Nucleus accumbens (tissue), 56 donors: ENCODE measurements at places on chromosomes 1 and 21.

DNA sequence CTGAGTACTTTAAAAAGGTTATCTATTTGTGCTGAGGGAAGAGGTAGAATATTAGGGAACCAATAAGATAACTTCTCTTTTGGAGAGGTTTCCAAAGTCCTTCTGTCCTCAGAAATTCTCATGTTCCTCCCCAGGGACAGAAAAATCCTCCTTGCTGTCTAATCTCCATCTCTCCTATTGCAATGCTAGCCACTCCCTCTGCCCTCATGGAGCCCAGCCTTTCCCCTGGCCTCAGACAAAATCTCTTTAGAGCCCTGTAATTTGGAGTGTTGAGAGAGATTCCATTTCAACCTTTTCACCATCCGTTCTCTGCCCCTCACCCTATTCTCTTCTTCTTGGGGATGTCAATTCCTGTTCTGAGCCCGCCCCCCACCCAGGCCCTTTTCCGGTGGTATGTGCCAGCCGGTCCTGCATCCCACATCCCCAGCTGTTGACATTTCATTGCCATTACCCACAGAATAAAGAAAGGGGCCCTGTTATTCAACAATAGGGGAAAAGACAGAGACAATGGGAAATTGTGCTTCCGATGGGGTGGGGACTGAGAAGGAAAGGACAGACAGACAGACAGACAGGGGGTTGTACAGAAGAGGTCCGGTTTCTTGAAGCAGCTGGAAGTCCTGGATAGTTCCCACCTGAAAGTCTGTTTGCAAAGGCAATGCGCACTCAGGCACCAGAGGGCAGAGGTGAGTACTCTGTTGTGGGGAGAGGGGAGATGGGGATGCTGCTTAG lies at the start of gene HAPLN2:
HAPLN2 (plus strand) TSS at position 563 of the 729 bp plus-strand sequence. CDS start 4,076 bp downstream, outside the sequence.
- DNase-seq = peak; percentile 79

- no peak for DNase-seq
Observed at GRCh38 chr1:162177126-162177525, 107.6 kb downstream of the NOS1AP start.

DNA sequence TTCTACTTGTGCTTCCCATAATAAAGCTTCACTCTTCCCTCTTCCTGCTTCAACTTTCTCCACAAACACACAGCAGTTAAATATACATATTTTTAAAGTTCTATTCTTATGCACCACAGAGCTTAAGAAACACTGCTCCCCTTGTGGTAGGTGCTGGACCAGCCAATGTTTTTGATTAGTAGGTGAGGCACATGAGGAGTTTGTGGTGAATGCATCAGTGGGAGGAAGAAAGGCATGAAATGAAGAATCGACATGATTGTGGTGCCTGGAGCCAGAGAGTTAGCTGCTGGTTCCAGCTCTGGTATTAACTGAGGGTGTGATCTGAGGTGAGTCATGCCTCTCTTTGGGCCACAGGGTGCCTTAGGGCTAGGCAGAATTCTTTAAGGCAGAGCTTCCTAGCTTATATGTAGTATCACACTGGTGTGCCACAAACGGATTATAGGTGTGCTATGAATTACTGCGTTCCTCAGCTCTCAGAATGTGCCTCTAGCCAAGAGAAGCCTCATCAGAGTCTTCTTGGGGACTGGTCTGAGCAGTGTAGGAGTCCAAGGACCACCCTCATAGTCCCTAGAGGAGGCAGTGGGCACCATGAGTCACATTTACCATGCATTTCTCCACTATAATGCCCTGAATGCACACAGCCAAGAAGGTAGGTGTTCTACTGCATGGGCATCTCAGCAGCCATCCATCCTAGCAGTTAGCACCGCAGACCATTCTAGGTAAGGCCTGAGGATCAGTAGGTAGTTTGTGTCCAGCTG lies 97.4 kb upstream of the SGIP1 start:
- DNase-seq = no peak

DNA sequence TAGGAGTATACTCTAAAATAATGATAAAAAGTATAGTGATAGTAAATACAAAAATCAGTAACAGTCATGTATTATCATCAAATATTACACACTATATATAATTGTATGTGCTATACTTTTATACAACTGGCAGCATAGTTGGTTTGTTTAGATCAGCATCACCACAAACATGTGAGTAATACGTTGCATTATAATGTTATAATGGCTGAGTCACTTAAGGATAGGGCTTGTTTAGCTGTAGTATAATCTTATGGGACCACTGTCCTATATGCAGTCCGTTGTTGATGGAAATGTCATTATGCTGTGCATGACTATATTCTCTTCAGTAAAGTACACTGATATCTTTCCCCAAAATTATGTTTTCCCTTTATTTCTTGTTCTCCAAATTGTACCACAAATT lies 92.8 kb downstream of the LYPLAL1 start:
- no peak for DNase-seq

DNA sequence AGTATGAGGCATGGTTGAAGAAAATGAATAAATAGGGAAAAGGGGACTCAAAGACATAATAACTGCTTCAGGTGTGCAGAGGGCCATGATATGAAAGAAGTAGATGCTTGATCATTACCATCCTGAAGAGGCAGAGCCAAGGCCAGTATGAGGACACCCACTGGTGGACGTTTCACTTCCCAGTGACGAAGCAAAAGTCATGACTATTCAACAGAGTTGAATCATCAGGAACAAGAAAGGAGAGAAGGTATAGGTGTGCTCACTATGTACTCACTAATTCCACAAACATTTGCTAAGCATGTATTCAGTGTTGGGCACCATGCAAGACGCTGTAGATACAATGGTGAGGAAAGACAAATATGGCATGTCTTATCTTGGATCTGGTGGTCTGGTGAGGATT lies 319.2 kb upstream of the RUNX1 start:
- no peak for DNase-seq

DNA sequence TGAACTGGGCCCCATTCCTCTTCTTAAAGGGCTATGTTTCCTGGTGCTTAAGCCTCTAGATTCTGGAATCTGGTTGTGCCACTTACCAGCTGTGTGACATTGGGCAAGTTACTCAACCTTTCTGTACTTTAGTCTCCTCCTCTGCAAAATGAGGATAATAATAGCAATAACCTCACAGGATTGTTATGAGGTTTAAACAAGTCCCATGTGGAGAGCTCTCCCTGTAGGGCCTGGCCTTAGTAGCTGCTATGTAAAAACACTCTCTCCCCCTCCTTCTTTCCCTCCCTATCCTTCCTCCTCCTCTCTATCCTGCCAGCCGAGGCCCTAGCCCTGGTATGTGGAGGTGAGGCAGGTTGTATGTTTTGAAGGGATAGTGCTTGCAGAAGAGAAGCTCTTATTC lies 8.2 kb upstream of the PEAR1 start:
- no peak for DNase-seq

GRCh38 chr1:227943381-227944089 lies 4.2 kb downstream of the WNT9A start:
- DNase-seq = no peak

DNA sequence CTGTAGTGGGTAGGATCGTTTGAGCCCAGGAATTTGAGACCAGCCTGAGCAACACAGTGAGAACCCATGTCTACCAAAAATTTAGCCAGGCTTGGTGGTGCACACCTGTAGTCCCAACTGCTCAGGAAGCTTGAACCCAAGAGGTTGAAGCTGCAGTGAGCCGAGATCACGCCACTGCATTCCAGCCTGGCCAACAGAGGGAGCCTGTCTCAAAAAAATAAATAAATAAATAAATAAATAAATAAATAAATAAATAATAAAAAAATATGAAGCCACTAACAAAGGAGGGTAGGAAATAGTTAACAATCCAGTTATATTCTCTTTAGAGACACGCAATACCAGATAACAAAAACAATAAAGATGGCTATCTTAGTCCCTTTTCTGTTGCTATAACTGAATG lies 11.9 kb upstream of the CBR3 start:
- DNase-seq = no peak

DNA sequence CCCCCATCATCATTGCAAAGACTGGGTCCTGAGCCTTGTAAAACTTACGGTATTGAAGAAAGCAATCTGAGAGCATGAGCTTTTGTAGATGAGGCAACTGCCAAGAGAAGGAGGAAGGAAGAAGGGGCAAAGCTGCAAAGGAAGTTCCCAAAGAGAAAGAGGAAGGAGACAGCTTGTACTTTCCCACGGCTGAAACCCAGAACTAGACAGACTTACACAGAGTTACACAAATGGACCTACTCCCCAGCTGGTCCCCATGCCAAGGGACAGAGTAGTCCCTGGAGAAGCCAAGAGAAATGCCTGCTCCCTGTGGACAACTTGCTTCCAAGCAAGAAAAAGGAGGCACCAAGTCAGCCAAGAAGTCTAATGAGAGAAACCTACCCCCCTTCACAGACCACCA lies 22.6 kb downstream of the SLC5A9 start:
- no peak for DNase-seq

DNA sequence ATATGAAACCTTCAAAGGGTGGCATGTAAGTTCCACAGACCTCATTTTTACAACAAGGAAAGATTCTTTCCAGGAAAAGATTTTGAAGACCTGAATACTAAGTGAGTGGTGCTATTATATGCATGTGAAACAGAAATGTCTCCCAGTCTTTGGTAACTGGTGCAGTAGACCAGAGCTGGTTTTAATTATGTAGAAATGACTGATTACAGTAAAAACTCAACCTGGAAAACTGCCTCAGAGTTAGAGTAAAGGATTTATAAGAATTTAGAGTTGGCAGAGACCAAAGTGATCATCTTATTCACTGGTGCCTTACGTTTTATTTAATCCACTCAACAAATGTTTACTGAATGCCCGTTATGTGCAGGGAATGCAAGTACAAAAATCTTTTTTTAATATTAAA lies 30.2 kb upstream of the LRRC8D start:
- DNase-seq = no peak

- DNase-seq = no peak
Observed at GRCh38 chr1:101290922-101291561, 54.2 kb downstream of the S1PR1 start.

GRCh38 chr21:45393021-45393420 lies 11.9 kb upstream of the COL18A1 start:
- DNase-seq = no peak

DNA sequence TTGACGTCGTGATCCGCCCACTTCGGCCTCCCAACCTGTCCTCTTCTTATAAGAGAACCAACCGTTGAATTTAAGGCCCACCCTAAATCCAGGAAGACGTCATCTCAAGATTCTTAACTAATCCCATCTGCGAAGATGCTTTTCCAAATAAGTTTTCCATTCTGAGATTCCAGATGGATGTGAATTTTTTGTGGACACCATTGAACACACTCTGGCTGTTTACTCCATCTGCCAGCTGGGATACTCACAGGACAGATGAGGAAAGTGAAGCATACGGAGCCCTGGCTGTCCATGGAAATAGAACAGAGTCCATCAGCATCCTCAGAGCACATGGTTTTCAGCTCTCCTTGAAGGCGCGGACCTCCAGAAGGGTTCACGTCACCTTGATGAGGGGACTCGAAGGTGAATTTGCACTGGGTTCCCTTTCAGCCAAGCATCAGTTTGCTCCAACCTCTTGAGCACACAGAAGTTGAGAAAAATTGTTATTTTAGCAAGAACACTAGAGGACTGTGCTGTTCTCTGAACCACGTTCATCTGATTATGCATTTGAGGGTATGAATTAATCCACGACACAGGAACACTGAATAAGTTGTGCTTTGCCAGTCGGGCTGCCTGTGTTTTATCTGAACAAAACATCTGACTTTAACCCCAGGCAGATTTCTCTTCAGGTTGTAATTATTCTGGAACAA lies 68.6 kb downstream of the KAZN start:
- no peak for DNase-seq

DNA sequence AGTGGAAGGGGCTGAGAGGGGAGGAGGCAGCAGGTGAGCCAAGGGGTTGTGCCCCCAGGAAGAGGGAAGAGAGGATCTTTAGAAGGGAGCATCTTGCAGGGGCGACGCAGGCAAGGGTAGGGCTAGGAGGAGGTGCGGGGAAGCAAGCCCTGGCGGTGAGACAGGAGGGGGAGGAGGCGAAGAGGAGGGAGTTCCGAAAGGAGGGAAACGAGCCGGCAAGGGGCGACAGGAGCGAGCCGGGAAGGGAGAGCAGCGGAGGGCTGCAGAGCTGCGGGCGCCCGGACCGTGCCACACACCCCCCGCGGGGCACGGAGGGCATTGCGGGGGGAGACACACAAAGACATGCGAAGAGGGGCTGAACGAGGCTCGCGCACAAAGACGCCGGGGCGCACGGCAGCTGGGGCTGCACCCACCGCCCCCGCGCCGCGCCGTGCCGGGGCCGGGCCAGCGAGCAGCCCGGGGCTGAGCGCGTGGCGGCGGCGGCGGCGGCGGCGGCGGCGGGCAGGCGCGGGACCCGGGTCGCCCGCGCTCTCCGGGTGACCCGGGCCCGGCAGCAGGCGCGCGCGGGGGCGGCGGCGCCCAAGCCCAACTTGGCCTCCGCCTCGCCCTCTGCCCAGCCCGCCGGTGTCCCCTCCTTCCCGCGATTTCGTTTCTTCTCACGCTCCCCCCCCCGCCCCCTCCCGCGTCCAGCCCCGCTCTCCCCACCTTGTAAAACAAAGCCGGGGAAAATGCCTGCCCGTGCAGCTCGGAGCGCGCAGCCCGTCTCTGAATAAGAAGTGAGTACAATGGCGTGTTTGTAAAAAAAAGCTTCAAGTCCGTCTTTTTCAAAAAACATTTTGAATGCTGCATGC lies at the start of gene KCNK2:
KCNK2 (plus strand) TSS at position 206 of the 851 bp plus-strand sequence. CDS start 649 bp downstream, outside the sequence.
- DNase-seq = peak; percentile 24

DNA sequence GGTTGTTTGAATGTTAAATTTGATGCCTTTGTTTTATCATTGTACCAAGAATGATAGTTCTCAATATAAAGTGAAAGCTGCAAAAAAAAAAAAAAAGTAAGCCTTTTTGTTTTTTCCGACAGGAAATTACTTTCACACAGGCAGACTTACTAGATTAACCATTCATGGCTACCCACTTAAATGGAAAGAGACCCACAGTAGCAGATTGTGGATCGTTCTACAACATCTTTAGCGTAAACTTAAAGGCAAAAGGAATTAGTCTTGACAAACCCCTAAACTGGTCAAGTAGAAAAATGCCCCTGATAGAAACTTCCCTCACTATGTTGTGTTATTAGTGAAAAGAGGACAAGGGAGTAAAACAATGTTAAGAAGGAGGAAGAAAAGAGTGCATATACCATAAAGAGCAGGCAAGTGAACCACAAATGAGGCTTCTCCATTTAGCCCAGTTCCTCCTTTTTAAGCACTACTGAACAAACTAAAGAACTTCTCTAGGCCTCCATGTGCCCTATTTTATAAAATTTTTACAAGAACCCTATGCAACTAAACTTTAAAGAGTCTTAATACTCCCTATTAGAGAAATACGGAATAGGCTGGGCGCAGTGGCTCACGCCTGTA lies 1560.3 kb downstream of the MRPL39 start:
- no peak for DNase-seq

DNA sequence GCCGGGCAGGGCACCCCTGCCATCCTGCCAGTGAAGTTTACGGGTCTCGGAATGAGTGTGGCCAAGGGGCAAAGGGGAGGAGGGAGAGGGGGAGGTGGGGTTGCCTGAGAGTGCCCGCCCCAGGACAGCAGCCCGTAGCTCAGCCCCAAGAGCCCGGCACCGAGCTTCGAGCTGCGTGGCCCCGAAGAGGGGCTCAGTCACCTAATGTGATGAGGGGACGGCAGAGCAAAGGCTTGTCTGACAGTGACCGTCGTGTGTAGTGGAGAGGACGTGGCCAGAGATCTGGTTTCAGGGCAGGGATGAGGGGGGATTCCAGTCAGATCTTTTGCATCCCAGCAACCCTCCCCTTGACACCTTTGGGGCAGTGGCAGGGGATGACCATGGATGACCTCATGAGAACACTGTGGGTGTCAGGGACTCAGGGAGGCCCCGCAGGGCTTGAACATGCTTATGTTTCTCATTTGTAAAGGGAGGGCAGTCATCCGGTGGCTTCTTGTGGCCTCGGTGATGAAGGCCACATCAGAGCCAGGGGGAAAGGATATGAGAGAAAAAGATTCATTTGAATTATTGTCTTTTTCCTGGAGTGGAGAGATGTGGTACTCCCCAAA lies 1.1 kb upstream of the TRPM2 start:
- DNase-seq = no peak
